ENCODE measurements at places on chromosomes 13 and 19.

DNA sequence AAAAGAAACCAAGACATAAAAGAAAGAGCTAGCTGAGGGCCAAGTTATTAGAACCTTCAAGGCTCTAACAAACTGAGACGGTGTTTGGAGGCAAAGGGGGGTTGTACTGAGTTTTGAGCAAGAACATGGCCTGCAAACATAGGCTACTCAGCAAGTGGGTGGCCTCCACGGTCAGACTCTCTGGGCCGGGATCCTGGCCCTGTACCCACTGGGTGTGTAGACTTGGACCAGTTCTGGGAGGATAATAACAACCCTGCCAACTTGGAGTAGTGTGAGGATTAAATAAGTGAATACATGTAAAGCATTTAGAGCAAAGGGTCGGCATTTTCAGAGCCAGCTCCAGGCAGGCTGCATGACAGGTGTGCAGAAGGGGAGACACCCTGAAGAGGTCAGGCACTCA, 56.1 kb upstream of the TNFRSF19 start:
- no peak for DNase-seq

GRCh38 chr19:29842471-29843179, 30.8 kb downstream of the CCNE1 start:
- no peak for DNase-seq

DNA sequence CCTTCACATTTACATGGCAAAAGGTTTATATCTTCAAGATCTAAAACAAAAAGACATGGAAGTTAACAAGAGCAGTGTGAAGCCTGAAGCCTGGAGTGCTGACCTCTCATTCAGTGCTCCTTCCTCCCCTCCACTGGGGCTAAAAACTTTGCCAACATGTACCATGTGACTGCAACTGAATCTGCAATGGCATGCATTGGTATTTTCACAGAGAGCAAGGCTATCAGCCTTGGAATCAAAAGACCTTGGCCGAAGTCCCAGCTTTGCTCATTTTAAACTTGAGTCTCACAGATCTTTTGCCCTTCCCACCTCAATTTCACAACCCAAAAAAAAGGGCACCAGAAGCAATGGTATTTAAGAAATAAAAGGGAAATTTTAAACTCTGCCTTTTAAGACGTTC, 325.1 kb downstream of the DCT start:
- no peak for DNase-seq

DNA sequence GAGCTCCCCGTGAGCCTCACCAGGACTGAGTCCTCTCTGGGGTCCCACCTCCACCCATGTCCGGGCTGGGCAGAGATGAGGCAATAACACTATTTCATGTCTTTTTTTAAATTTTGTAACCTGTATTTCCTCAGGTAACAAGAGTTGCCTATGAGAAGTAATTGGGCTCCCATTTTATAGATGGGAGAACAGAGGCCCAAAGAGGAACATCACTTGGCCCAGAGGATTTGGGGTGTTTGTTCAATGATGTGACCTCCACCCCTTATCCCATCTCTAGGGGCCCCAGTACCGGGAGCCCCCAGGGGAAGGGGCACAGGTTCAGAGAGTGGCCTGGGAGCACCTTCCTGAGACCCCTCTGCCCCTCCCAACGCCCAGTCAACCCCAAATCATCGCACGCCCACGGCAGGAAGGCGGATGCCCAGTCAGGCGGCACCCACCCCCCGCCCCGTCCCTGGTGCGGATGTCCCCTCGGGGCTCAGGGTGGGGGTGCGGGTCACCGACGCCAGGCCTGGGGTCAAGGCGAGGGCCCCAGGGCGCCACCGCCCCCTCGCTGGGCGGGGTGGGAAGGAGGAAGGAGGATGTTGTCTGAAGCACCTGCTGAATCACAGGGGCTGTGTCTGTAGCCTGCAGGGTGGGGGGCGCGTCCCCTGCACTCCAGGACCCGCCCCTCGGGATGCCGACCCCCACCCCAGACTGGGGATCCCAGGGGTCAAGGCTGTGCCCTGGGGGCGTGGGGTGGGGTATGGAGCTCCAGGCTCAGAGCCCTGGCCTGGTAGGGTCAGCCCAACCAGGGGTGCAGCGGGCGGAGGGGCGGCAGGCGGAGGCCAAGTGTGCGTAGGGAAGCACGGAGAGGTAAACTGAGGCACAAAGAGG, 9.0 kb upstream of the CIRBP start:
- no peak for DNase-seq

DNA sequence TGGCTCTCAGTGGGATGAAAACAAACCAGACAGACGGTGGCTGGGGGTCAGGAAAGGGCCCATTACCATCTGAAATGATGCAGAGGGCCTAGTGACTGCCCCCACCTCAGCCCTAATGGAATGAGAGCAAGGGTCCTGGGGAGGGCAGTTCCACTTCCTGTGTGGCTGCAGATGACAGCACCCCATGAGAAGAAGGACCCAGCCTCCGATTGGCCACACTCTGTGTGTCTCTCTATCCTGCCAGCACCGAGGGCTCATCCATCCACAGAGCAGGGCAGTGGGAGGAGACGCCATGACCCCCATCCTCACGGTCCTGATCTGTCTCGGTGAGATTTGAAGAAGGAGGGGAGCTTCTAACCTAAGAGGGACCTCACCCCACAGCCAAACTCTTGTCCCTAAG, 498 bp downstream of the LILRB1 start:
- DNase-seq, result no peak

- no peak for DNase-seq
Observed at GRCh38 chr19:50569938-50570540, 1.8 kb upstream of the LRRC4B start.

DNA sequence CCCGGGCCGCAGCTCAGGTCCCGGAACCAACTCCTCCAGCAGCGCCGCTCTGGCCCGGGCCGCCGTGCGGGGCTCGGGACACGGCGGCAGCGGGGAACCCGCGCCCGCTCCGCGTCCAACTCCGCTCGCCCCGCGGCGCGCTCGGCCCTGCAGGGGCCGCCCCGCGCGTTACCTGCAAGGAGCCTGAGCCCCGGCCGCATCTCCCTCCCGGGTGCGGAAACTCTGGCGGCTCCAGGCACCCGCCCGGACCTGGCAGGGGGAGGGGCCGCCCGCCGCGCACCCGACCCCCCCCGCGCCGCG, at the start of gene TMTC4:
Gene TMTC4, minus strand, starts transcription at position 224 of the 300 bp plus-strand sequence. CDS start 4,433 bp downstream, outside the sequence.
- no peak for DNase-seq

DNA sequence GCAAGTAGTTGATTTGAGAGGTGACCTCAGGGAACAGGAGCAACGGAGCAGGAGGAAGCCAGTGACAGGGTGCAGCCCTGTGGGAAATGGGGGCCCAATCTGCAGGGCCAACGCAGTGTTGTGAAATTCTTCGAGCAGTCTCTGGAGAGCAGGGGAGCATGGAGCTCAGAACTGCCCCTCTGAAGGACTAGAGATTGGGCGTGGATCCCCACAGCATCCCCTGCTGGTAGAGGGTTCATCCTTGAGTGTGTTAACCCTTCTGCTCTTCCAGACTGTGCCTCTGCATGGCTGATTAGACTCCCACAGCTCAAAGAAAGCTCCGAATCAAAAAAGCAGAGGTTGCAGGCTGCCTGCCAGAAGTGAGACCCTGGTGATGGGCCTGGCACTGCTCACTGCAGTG, 77.9 kb upstream of the UQCRFS1 start:
- no peak for DNase-seq

DNA sequence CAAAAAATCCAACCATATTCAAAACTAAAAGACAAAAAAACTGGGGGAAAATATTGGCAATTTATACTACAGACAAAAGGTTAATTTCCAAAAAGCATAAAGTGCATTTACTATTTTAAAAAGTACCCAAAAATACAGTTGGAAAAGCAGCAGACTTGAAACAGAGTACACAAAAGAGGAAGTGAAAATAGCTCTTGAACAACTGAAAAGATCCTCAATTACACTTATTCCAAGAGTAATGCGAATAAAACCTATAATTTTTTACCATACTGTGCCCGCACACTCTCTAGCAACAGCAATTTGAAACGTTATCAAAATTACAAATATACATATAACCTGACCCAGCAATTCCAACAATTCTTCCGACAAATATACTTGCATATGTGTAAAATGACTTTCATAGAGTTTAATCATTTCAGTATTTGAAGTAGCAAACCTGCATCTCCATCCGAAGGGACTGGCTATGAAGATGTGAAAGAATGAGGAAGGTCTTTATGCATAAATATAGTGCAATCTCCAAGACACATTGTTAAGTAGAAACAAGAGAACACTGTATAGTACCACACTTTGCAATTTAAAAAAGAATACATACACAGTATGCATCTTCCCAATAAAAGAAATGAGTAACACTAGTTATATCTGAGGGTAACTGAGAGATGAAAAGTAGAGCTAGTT, 25.4 kb downstream of the ALG5 start:
- no peak for DNase-seq

- no peak for DNase-seq
Observed at GRCh38 chr19:46610413-46610775, 9.3 kb downstream of the CALM3 start.

DNA sequence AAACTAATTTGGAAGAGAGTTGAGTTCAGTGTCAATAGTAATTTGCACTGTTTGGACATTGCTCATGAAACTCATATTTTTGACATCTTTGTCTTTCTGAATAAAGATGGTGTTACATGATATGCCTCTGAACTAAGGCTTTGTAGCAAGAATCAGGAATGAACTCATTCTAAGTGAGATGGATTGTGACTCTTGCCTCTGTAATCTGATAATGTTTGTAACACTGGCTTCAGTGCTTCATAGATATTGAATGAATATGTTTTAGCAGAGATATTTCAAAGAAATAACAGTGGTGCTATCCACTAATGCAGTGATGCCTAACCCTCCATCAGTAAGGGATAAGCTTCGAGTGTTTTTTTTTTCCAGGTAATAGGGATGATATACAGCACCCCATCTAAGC, 32.9 kb downstream of the TEX26 start:
- no peak for DNase-seq

DNA sequence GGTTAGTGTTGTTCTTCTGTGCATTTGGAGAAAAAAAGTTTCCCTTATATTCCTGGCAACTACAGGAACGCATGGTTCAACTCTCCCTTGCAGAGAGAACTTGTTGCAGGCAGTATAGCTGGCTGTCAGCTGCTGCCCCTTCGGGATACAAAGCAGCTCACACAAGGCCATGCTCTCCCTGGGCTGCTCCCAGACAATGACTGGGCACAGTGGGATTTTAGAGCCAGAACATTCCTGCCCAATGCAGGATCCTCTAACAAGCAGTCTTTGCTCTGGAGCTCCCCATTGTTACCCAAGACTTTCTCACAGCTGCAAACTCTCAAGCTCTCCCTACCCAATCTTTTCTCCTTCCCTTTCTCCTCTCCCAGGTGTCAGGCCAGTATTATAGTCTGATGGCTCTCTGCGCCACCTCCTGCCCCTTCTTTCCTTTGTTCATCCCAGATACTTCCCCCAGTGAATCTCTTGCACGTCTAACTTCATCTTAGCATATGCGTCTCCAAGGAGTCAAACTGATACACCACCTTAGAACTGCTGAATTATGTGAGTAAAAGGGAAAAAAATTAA, 27.5 kb upstream of the SERPINE3 start:
- DNase-seq, result no peak

DNA sequence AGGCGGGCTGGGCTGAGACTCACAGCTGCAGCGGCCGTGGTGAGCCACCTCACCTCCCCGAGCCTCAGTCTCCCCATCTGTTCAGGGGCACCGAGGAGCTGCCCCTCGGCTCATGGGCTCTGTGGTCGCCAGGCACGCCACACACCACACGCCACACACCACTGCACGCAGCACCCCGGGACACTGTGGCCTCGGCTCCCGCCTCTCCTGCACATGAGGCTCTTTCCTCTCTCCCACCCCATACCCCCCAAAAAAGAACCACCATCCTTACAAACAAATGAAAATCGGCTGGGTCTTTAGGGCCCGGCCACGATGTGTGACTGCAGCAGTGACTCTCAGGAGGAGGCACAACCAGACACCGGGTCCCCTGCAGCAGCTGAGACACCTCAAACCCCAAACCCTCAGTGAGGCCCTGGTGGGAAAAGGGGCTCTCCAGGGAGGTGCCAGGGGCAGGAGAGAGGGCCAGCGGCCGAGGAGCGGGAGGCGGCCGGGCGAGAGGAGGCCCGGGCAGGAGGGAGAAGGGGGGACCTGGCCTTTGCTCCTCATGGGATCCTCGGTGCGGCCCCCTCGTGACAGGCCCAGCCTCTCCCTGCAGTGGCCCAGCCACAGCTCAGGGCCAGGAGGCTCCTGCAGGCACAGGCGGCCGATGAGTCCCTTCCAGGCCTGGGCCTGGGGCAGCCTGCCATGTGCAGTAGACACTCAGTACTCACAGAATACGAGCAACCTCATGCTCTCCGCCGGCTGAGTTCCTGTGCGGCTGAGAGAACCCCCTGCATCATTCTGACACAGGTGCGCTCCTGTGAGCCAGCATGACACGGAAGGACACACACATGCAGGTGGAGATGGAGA, 66.3 kb downstream of the RASA3 start:
- no peak for DNase-seq

DNA sequence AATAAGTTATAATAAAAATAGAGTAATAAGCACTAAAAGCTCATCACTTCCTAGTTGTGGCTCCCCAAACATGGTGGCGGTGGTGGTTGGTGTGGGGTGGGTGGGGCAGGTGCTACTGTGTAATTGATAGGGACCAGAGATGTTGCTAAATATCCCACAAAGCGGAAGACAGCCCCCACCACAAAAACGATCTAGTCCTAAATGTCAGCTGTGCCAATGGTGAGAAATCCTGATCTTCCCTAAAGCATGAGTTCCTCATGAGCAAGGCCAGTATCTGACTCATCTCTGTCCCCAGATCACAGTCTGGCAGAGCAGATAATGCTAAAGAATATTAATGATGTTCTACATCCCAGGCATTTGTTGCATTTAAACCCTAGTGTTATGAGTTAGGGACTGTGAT, 1.9 kb upstream of the EDDM13 start:
- DNase-seq, result no peak

- peak; percentile 30 for DNase-seq
Observed at GRCh38 chr13:32381539-32381938, 46.4 kb downstream of the N4BP2L1 start.

- DNase-seq, result no peak
Observed at GRCh38 chr13:95499811-95500712, 52.5 kb upstream of the CLDN10 start.

GRCh38 chr19:58047672-58048071, 11.4 kb upstream of the ZNF135 start:
- DNase-seq, result no peak

GRCh38 chr19:14102756-14103155, 12.2 kb upstream of the SAMD1 start:
- no peak for DNase-seq

DNA sequence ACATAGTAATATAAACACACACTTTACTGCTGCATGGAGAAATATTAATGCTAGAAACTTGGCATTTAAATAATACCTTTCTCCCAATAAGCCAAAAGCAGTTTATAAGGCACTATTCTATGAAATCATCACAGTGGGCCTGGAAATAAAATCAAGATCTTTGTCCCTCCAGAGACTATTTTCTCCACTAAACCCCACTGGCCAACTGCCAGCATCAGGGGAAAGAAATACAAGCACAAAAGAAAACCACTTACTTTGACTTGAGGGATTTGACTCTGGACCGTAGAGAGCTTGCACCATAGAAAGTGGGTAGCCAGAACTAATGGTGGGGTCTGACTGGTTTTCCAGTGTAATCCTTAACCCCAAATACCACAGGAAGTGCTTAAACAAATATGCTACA, 71.9 kb downstream of the DCLK1 start:
- DNase-seq, result no peak

Measured in NCI-H1417 (cell line).